ENCODE measurements at places on chromosomes 3 and 15. TPM values are rescaled to one million over a fixed set of nuclear protein-coding genes. Genes with fewer than 3 reads are reported as not detected.
A peak's percentile ranks its signal among the peaks of the same experiment; 100 is the strongest.

DNA sequence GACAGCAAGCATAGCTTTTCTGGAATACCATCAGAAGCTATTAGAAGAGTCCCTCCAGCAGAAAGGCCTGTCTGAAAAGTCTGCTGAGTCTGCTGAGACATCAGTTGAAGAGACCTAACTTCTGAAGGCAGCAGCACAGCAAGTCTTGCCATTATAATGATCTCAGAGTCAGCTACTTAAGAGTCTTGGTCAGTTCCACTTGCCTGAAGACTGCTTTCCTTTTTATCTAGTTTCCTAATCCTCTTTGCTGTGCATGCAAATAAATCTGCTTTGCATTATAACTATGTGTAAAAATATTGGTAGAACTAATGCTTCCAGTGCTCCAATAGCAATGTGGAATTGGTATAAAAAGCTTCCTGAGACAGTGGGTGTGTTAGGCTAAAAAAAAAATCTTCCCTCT, 34.9 kb upstream of the CPOX start:
- H3K36me3 ChIP-seq, result no peaks in the 10 kb centered on the region
- DNase-seq, result no peak
- H3K27ac ChIP-seq, result no peak overlapping the region
- no peaks in the 10 kb centered on the region for H3K27me3 ChIP-seq
- no peaks in the 10 kb centered on the region for H3K4me1 ChIP-seq

- no peak for DNase-seq
- H3K4me3 ChIP-seq, result no peak overlapping the region
- peaks cover 2% of the 10 kb centered on the region for H3K36me3 ChIP-seq
- no peaks in the 10 kb centered on the region for H3K27me3 ChIP-seq
- peaks cover 18% of the 10 kb centered on the region for H3K4me1 ChIP-seq
Measured at GRCh38 chr3:41456162-41456561, 256.9 kb downstream of the CTNNB1 start.

The FBLN2 gene
- 14.1 TPM for total RNA-seq

DNA sequence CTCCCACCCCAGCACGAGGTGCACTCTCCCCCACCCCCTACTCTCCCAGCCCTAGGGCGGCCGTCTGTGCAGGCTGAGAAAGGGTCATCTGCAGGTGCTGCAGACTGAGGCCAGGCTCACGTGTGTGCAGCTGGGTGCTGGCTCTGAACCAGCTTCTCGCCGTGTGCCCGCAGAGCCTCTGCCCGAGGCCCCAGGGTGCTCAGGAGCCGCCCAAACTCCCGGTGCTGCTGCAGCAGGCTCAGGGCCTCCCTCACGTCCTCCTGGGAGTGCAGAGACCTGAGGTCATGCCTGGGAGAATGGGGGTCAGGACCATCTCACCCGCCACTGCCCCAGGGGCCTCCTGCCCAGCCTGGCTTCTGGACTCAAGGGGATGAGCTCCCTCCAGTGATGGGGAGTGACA, 17.2 kb downstream of the SPTBN5 start:
- H3K4me1 ChIP-seq, result peaks cover 1% of the 10 kb centered on the region
- H3K27me3 ChIP-seq, result peaks cover 33% of the 10 kb centered on the region
- H3K4me3 ChIP-seq, result no peak overlapping the region
- H3K27ac ChIP-seq, result no peak overlapping the region

DNA sequence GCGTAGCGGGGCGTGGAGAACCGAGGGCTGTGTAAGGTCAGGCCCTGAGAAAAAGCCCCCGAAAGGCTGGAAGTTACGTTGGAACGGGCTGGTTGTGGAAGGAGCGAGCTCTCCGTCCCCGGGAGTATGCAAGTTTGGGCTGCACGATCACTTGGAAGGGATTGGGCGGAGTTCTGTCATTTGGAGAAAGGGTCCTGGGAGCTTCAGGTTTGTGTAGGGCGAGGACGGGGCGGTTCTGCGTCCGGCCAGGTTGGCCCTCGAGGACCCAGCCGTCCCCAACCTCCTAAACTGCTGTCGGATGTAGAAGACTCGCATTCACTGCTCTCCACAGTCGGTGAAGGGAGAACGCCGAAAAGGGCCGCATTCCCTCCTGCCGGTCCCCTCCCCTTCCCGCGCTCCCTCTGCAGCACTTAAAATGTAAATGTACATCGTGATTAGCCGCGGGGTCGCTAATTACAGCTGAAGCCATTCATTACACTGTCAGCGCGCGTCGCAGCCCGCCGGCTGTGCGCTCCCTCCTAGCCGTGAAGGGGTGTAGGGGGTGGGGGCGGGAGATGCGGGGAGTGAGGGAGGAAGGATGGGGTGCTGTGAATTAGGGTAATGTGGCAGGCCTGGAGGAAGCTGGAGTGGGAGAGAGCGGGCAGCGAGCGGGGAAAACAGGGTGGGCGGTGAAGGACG, 2.5 kb upstream of the RPP25 start:
- DNase-seq, result no peak
- peaks cover 5% of the 10 kb centered on the region for H3K4me1 ChIP-seq
- peak overlapping the region; percentile 30 for H3K4me3 ChIP-seq
- peaks cover 80% of the 10 kb centered on the region for H3K27me3 ChIP-seq
- H3K27ac ChIP-seq, result no peak overlapping the region

GRCh38 chr15:66917904-66918448, 147.4 kb upstream of the SMAD3 start:
- peaks cover 2% of the 10 kb centered on the region for H3K36me3 ChIP-seq
- no peak overlapping the region for H3K27ac ChIP-seq
- H3K27me3 ChIP-seq, result peaks cover 13% of the 10 kb centered on the region
- DNase-seq, result no peak
- no peak overlapping the region for H3K4me3 ChIP-seq
- no peaks in the 10 kb centered on the region for H3K4me1 ChIP-seq

The LDHAL6B gene
- not detected for total RNA-seq

The SERINC4 gene
- total RNA-seq, result 0.36 TPM

The CACNA2D3 gene
- total RNA-seq, result not detected

The ADGRG7 gene
- 1.4 TPM for total RNA-seq

DNA sequence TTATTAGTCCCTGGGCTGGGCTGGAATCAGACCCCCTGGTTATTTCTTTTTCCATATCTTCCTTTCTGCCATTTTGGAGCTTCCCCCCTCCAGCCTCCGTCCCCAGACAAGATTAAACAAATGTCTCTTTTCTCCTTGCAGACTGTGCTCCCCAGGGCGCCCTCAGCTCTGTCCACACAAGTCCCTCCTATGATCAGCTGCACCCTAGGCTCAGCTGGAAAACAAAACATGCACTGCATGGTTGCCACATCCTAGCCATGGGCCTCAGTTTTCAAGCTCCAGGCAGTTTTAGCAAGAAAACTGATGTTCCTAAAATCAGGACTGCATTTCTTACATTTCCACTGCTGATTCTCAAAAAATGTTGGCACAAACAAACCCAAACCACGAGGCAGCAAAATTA, 23.5 kb upstream of the RFTN1 start:
- no peak overlapping the region for H3K27ac ChIP-seq
- peaks cover 18% of the 10 kb centered on the region for H3K27me3 ChIP-seq
- H3K36me3 ChIP-seq, result no peaks in the 10 kb centered on the region

DNA sequence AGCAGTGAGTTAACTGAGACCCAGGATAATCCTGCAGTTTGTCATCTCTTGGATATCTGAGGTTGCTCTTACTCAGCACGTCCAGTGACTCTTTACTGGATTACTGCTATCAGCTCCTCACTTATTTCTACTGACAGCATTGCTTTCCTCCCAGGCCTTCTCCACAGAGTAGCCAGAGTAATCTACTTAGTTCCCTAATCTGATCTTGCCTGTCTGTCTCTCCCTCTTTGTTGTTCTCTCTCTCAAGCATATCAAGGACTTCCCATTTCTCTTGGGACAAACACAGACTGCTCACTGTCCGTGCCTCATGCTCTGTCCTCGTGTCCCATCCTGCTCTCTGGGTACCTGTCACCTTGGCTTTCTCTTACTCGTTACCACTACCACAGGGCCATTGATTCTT, 376.2 kb downstream of the FEZF2 start:
- H3K4me1 ChIP-seq, result peaks cover 10% of the 10 kb centered on the region
- no peak overlapping the region for H3K4me3 ChIP-seq
- DNase-seq, result no peak
- no peaks in the 10 kb centered on the region for H3K27me3 ChIP-seq
- H3K27ac ChIP-seq, result no peak overlapping the region

- H3K4me3 ChIP-seq, result no peak overlapping the region
- no peak for DNase-seq
- peaks cover 1% of the 10 kb centered on the region for H3K4me1 ChIP-seq
- H3K36me3 ChIP-seq, result peaks cover 14% of the 10 kb centered on the region
Measured at GRCh38 chr3:122497425-122497824, 17.3 kb downstream of the KPNA1 start.

- no peaks in the 10 kb centered on the region for H3K4me1 ChIP-seq
- no peak for DNase-seq
- H3K27ac ChIP-seq, result no peak overlapping the region
- H3K4me3 ChIP-seq, result no peak overlapping the region
Measured at GRCh38 chr3:49617390-49618013, 56.6 kb upstream of the APEH start.

GRCh38 chr15:84722628-84723027, 6.7 kb upstream of the SEC11A start:
- no peak overlapping the region for H3K4me3 ChIP-seq
- peaks cover 4% of the 10 kb centered on the region for H3K4me1 ChIP-seq
- H3K27me3 ChIP-seq, result no peaks in the 10 kb centered on the region
- H3K27ac ChIP-seq, result no peak overlapping the region
- no peak for DNase-seq

- H3K4me1 ChIP-seq, result peaks cover 7% of the 10 kb centered on the region
- DNase-seq, result no peak
- no peaks in the 10 kb centered on the region for H3K36me3 ChIP-seq
- peaks cover 18% of the 10 kb centered on the region for H3K27me3 ChIP-seq
- no peak overlapping the region for H3K4me3 ChIP-seq
Measured at GRCh38 chr15:82570721-82571508, 30.7 kb upstream of the RPS17 start.

- H3K27ac ChIP-seq, result no peak overlapping the region
- H3K4me1 ChIP-seq, result no peaks in the 10 kb centered on the region
- DNase-seq, result no peak
- H3K4me3 ChIP-seq, result no peak overlapping the region
Measured at GRCh38 chr3:127234778-127235177, 41.8 kb downstream of the PRR23E start.

- H3K27ac ChIP-seq, result peak overlapping the region; percentile 38
- DNase-seq, result no peak
- H3K36me3 ChIP-seq, result no peaks in the 10 kb centered on the region
- peaks cover 42% of the 10 kb centered on the region for H3K4me1 ChIP-seq
Measured at GRCh38 chr3:129593230-129593594, 13.3 kb downstream of the PLXND1 start.

GRCh38 chr3:9248522-9249271, 749 bp downstream of the SRGAP3 start:
- H3K27me3 ChIP-seq, result no peaks in the 10 kb centered on the region
- H3K4me3 ChIP-seq, result peak overlapping the region; percentile 87
- no peak for DNase-seq
- H3K27ac ChIP-seq, result peak overlapping the region; percentile 62

The SLC12A1 gene
- not detected for total RNA-seq

The MESP2 gene
- total RNA-seq, result not detected

GRCh38 chr15:52714968-52715367, 35.8 kb upstream of the ATOSA start:
- H3K27me3 ChIP-seq, result no peaks in the 10 kb centered on the region
- no peak overlapping the region for H3K4me3 ChIP-seq
- no peaks in the 10 kb centered on the region for H3K36me3 ChIP-seq
- H3K4me1 ChIP-seq, result peaks cover 2% of the 10 kb centered on the region
- no peak for DNase-seq
- H3K27ac ChIP-seq, result no peak overlapping the region

The P2RY12 gene
- total RNA-seq, result not detected

DNA sequence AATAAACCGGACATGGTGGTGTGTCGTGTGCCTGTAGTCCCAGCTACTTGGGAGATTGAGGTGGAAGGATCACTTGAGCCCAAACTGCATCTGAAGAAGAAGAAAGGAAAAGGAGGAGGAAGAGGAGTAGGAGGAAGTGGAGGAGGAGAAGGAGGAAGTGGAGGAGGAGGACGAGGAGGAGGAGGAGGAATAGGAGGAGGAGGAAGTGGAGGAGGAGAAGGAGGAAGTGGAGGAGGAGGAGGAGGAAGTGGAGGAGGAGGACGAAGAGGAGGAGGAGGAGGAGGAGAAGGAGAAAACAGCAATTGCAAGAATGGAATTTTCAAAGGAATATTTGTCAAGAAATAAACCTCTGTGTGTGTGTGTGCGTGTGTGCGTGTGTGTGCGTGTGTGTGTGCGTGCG, 528.6 kb downstream of the CADM2 start:
- no peak for DNase-seq
- H3K27me3 ChIP-seq, result no peaks in the 10 kb centered on the region
- no peak overlapping the region for H3K4me3 ChIP-seq
- no peaks in the 10 kb centered on the region for H3K36me3 ChIP-seq

- H3K4me3 ChIP-seq, result no peak overlapping the region
- H3K4me1 ChIP-seq, result no peaks in the 10 kb centered on the region
- H3K27ac ChIP-seq, result no peak overlapping the region
- no peaks in the 10 kb centered on the region for H3K27me3 ChIP-seq
- H3K36me3 ChIP-seq, result no peaks in the 10 kb centered on the region
Measured at GRCh38 chr15:35596285-35596684, 50.3 kb upstream of the DPH6 start.

- H3K36me3 ChIP-seq, result no peaks in the 10 kb centered on the region
- no peak overlapping the region for H3K27ac ChIP-seq
- peaks cover 1% of the 10 kb centered on the region for H3K4me1 ChIP-seq
Measured at GRCh38 chr3:9226326-9226725, 23.1 kb downstream of the SRGAP3 start.

- DNase-seq, result no peak
- no peaks in the 10 kb centered on the region for H3K36me3 ChIP-seq
- H3K4me3 ChIP-seq, result no peak overlapping the region
- H3K27ac ChIP-seq, result no peak overlapping the region
- no peaks in the 10 kb centered on the region for H3K4me1 ChIP-seq
Measured at GRCh38 chr3:16785465-16785864, 99.3 kb upstream of the PLCL2 start.
